ENCODE measurements at places on chromosomes 5 and 9.

GRCh38 chr5:95261437-95262175, 23.3 kb downstream of the MCTP1 start:
- DNase-seq, result peak; percentile 49

DNA sequence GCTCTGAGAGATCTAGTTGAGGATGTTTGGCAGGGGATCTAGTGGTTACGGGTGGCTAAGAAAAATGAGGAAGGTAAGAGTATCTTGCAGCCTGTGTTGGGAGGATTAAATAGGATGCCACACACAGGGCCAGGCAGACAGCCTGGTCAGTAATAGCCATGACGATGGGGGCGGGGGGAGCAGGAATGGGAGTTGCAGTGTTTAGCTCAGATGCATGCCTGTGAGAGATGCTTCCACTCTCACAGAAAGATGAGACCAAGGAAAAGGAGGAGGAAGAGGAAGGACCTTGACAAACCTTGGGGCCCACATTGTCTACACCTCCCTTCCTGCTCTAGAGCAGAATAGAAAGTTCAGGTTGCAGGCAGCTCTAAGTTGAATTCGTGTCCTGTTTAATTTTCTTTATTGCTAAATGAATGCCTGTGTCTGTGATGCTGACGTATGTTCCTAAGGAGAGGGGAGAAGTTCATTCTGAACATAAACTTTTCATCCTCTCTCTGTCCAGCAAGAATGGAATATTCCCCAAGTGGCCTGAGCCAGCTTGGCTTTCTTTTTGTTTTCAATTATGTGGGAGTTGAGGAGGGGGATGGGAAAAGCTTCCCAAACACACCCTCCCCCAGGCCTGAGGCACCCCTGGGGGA, 28.7 kb downstream of the TGFBI start:
- DNase-seq, result peak; percentile 84

GRCh38 chr9:33135470-33135958, 31.6 kb downstream of the B4GALT1 start:
- peak; percentile 49 for DNase-seq

GRCh38 chr5:144979516-144980264, 809.0 kb downstream of the KCTD16 start:
- DNase-seq, result no peak

DNA sequence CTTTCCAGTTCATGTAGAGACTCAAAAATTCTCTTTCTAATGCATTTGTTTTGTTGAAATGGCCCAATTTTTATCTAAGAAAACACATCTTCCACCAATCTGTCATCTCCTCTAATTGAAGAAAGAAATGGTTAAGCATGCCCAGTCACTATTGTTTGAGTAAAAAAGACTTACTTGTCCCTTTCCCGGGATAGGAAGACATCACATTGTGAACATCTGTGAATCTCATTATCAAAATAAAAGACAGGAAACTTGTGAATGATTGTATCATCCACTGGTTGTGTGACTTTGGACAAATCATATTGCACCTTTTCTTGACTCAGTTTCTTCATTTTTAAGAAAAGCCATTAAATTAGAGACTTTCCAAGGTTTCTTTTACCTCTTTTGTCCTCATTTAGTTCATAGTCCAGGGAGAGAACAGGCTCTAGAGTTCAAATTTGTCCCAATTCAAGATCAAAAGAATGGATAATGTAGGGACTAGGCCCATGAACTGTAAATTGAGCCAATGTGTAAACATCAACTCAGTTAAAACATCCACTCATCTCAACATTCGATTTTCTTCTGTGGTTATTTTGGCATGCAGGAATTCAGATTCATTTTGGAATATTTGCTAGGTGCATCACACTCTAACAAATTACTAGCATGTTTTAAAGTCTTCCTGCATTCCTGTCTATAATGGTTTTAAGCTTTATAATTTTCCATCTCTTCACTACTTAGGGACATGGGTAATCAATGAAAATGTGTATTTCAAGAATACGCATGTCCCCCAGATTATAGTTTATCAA, 838.0 kb upstream of the WWC1 start:
- DNase-seq, result no peak

DNA sequence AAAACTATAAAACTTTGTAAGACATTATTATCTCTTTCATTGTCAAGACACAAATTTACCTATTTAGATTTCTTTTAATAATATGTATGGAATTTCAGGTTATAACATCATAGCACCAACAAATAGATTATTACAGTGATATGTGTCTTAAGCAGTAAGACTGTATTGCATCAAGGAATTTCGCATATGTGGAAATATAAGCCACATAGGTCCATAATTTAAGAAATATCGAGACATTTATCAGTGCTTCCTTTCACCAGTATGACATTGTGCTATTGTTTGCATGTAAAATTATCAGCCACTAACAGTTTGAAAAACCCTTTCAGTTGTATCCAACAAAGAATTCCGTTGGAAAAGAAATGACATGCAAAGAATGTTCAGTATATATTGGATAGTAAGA, 186.7 kb upstream of the RASA1 start:
- DNase-seq, result no peak

- DNase-seq, result no peak
These were observed 466 bp downstream of the SMC2 start for GRCh38 chr9:104094534-104095015.

GRCh38 chr5:73674669-73675004, 48.6 kb downstream of the ARHGEF28 start:
- DNase-seq, result no peak

- DNase-seq, result no peak
These were observed 164.9 kb downstream of the KDM4C start for GRCh38 chr9:6922680-6923079.

DNA sequence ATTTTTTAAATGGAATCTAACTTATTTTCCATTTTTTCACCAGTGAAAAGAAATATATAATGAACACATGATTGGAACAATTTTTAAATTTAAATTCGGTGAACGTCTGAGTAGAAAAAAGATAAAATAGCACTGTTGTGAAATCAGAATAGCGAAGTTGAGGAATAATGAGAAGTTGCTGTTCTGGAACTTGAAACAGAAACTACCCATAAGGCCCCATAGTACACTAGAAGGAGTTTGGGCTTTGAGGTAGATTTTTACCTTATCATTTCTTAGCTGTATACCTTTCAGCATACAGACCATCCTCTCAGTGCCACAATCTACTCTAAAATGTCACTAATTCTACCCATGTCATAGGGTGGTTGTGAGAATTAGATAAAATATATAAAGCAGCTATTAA, 35.1 kb downstream of the TDRD7 start:
- DNase-seq, result no peak

DNA sequence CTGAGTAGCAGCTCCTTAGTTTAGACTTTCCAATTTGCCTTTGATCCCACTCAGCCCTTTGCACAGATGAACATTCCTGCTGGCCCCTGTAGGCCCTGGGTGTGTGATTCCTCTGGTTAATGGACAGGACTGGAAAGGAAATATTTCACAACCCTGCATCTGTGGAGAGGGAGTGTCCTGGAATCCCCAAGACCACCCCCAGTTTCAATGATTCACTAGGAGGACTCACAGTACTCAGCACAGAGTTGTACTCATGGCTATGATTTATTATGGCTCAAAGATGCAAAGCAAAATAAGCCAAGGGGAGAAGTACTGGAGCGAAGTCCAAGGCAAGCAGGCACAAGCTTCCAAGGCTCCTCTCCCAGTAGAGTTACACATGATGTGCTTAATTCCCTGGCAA, 42.4 kb upstream of the TJP2 start:
- peak; percentile 96 for DNase-seq

- DNase-seq, result peak; percentile 36
These were observed 311.8 kb downstream of the DNAH5 start for GRCh38 chr5:13632676-13633075.

DNA sequence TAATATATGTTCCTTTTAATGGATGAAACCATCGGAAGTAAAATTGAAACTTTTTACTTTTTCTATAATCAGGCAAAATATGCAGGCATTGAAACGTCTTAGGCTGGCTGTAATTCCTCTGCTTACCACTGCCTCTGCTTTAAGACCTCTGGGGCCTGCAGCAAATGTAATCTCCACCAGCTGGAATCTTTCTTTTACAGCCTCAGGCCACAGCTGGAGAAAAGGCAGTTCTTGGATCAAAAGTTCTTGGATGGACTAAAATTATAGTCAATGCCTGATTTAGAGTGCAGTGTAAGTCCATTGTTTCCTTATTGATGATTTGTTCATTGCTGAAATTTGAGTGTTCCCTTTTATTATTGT, 396.7 kb downstream of the KCTD16 start:
- DNase-seq, result peak; percentile 64

DNA sequence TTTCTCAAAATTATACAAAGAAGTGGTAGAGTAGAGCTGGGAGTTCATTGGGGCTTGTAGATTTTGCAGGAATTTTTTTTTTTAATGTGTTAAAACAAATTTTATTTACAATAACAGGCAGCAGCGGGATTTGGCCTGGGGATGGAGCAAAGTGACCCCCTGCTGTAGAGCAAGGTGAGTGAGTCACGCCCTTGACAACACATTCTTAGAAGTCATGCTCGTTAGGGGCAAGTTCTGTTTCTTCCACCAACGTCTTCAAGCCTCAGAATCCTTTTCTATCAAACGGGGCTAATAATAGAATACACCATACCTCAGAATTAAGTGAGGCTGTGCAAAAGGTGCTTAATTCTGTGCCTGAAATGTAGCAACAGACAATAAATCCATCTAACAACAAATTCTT, 1.1 kb upstream of the ANKDD1B start:
- DNase-seq, result no peak

DNA sequence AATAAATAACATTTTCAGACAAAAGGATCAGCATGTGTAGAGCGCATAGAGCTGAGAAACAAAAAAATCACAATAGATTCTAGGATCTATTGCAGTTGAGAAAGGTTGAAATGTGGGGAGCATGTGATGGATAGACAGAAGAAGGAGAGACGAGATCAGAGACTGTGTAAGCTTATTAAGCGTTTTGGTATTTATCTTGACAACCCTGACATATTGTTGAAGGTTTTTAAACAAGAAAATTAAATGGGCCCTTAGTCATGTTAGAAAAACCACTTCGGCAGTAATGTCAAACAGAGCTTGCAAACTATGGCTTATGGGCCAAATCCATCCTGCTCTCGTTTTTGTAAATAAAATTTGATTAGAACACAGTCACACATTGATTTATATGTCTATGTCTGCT, 200.5 kb upstream of the KLF4 start:
- DNase-seq, result no peak

DNA sequence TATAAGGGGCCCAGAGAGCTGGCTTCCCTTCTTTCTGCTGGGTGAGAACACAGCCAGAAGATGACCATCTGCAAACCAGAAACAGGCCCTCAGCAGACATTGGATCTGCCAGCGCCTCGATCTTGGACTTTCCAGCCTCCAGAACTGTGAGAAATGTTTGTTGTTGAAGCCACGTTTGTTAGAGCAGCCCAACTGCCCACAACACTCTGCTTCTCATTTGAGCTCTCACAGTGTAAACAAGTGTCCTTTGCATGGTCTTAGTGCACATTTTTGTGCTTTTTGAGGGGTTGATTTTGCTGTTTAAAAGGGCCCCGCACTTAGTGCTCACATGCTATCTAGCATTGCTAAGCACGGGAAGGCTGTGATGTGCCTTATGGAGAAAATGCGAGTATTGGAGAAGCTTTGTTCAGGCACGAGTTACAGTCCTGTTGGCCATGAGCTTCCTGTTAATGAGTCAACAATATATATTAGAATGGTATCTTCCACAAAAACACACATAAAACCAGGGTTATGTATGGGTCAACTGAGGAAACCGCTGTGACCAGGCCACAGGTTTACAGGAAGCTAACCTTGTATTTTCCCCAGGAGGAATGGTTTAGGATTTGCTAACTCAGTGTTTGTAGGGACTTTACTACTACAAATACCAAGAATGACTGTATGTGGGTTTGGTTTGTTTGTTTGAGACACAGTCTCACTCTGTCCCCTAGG, 11.9 kb downstream of the CMBL start:
- DNase-seq, result no peak

GRCh38 chr9:93077811-93078210, 18.2 kb upstream of the CARD19 start:
- no peak for DNase-seq

- DNase-seq, result no peak
These were observed 173.8 kb upstream of the PITX1 start for GRCh38 chr5:135207866-135208265.

DNA sequence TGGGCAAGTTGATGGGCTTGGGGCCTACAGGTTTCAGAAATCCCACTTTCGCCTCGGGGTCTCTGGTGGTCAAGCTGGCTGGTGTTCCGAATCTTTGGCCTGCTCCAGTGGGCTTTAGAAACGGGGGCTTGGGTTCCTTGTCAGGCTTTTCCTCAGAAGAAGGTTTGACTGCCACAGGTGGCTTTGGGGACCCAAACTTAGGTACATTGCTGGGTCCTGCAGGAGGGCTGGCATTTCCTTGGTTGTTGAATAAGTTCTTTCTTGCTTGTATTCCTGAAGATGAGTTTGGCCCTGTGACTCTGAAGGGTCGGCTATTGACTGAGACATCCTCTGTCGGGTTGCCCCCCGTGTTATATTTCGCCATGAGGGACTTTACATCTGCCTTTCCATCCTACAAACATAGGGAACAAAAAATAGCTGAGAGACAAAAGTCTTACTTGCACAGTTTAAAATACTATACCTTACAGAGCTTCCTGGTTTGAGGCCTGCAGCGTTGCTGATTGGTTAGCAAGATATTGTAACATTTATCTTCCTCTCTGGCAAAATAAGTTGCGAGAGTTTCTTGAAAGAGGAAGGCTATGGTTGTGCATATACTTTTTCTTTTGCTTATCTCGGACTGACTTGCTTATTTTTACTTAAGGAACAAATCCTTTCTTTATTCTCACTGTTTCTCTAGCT, 16.6 kb downstream of the FYB1 start:
- no peak for DNase-seq

- DNase-seq, result no peak
These were observed 1.6 kb downstream of the MGAT4B start for GRCh38 chr5:179805070-179805528.

DNA sequence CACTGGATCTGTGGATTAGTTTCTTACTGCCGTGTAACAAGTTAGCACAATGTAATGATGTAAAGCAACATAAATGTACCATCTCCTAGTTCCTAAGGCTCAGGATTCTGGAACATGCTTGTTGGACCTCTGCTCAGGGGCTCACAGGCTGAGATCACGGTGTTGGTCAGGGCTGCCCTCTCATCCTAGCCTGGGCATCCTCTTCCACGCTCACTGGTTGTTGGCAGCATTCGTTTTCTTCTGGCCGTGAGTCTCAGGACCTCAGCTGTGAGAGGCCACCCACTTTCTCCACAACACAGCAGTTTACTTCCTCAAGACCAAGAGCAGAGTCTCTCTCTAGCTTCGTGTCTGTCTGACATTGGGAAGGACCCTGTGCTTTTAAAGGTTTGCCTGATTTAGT, 17.3 kb downstream of the RASGEF1C start:
- no peak for DNase-seq

- DNase-seq, result no peak
These were observed 30.6 kb upstream of the ASS1 start for GRCh38 chr9:130414081-130414731.

DNA sequence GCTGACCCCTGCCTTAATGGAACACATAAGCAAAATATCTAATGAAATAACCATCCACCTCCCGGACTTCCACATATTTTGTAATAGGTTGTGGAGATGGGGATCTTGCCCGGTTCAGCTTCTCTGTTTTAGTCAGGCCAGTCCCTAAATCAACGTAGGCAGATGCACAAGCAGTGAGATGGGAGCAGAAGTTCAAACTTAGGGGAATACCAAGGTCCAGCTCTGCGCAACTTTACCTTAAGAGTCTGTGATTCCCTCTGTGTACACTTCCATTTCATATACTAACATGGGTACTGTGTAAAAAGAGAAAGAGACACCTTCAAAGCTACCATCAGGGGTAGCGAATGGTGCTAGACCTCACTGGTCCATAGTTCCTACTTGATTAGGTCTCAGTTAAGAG, 110.9 kb downstream of the NTRK2 start:
- no peak for DNase-seq

Data from IMR-90 (cell line).